T follicular helper cell (primary cell): ENCODE measurements at places on chromosomes 1 and 21.

DNA sequence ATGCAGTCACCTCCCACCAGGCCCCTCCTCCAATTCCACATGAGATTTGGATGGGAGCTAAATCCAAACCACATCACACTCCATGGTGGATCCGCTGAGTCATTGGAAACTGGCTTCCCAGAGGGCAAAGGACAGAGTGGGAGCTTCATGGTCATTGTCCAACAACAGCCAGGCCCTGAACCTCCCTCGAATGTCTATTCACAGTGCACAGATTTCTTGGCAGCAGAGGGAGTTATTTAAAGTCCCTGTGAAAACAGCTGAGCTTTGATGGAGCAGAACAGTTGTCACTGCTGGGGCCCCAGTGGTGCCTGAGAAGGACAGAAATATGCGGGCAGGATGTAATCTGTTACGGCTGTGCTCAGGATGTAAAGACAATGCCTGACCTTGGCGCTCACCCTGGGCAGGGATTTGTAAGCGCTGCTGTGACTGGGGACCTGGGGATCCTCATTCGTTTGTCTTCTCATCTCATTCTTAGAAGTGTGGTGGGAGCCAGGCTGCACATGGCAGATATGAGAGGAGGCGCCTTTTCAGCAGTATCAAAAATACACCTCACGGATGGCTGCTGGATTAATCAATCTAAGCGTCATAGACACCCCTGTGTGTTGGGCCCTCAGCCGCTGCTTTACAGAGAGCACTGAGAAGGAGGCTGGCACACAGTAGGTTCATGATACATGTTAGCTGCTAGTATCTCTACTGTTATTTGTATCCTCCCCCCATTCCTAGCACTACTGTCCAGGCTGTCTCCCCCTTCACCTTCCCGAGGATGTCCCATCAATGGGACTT, 439.4 kb downstream of the PTPRU start:
- no peak for DNase-seq

GRCh38 chr1:160093624-160094290, 4.7 kb downstream of the IGSF8 start:
- DNase-seq: no peak

DNA sequence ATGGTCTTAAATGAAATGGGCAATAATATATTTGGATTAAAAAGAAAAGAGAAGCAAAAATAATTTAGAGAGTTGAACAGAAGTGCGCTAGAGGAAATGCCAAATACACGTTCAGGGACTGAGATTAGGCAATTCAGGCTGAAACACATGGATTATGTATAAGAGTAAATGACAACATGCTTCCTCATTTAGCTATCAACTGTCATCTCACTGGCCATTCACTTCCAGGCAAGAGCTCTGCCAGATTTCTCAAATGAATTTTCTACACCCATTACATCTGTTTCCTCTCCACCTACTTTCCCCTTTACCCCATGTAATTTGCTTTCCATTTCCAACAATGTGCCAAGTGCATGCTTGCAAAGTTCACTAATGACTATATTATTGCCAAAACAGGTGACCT, 582.4 kb downstream of the LTN1 start:
- DNase-seq: no peak

DNA sequence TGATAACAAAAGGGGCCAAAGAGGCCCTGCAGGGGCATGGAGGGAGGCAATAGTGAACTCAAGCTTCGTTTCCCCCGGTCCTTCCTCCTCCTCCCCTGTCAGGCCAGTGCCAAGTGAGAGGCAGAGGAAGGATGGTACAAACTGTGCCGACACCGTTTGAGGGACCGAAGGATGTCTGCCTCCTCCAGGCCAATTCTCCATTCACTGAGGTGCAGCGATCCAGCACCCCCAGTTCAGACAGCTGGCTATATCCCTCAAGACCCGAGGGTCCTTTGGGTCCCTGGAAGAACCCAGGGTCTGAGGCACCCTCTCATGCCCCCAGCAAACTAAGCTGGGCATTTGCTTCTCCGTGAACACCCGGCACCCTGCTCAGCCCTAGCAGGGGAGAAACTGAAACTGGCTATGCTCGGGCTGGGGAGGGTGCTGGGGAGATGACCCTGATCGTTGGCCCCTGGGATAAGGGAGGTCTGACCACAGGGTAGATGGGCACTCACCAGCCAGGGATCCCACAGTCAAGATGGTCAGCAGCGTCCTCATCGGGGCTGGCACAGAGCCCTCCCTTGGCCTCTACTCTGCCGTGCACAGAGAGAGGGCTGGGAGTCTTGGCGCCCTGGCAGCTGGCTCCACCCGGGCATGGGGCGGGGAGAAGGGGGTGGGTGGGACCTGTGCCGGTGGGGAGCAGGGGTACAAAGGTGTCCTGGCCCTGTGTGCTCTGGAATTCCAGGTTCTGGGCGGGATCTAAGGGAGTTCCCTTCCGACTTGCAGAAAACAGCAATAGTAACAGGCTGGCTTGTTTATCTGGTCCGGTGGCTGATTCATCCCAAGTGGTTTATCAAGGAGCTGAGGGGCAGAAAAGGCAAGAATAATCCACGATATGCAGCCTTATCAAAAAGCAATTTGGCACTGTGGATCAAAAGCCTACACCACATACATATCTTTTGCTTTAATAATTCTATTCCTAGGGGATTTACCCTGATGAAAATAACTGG, at the start of gene IL22RA1:
IL22RA1 (minus strand) TSS at position 595 of the 989 bp plus-strand sequence; CDS start at position 537, 58 bp downstream.
- no peak for DNase-seq

GRCh38 chr1:160007577-160008200, 24.1 kb downstream of the PIGM start:
- no peak for DNase-seq

DNA sequence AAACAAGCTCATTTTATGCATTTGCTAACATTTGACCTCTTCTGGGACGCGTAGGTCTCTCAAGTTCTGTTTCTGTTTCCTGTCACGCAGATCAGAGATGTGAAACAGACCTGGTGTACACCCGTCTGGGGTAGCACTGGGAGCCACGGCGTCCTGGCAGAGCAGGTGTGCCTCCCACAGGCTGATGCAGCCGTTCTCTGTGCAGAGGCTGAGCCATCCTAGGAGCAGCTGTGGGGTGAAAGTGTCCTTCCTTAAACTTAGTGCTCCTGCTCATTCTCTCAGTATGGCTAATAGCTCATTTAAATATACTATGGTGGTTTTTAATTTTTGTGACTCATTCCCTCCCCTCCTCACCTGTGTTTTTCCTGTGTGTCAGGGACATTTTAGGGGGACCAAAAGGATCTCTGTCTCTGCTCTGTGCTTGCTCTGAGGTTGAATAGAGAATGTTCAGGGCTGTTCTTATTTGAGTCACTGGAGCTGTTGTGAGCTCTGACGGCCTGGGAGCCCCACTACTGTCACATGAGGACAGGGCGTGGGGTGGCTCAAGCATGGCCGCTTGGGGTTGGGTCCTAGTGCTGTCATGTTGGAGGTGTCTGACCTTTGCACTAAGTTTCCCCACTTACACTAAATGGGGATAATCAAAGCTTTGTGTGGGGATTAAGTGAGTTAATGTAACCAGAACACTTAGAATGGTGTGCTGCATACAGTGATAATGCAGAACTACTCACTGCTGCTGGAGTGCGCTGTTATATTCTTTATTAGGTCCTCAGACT, 43.0 kb downstream of the GALNT2 start:
- DNase-seq: peak; percentile 10

DNA sequence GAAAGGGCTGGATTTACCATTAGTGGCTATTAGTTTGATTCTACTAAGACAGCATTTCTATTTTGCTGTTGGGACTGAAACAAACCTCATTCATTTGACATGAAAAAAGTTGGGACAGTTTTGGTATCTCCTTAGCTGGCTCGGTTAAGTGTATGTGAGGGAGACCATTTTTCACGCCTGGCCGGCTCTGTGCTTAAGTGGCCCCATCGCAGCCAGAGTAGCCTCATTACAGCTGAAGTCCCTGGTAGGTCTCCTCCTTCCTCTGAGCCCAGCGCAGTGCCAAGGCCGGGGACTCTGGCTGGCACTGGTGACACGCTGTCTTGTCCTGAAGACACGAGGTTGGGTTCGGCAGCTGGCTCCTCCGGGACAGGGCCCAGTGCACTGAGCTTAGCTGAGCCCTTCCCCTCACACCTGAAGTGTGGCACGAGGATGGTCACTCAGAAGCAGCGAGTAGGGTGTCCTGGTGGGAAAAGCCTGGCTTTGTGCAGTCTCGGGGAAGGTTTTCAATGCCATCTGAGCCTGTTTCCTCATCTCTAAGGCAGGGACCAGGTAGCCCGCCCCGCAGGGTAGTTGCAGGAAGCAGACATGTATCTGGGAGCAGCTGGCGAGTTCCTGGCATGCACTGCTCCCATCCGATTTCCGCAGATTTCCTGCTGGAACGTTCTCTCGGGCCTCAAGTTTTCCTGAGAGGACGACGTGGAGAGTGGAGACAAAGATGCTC, 196.5 kb downstream of the DYRK1A start:
- no peak for DNase-seq

DNA sequence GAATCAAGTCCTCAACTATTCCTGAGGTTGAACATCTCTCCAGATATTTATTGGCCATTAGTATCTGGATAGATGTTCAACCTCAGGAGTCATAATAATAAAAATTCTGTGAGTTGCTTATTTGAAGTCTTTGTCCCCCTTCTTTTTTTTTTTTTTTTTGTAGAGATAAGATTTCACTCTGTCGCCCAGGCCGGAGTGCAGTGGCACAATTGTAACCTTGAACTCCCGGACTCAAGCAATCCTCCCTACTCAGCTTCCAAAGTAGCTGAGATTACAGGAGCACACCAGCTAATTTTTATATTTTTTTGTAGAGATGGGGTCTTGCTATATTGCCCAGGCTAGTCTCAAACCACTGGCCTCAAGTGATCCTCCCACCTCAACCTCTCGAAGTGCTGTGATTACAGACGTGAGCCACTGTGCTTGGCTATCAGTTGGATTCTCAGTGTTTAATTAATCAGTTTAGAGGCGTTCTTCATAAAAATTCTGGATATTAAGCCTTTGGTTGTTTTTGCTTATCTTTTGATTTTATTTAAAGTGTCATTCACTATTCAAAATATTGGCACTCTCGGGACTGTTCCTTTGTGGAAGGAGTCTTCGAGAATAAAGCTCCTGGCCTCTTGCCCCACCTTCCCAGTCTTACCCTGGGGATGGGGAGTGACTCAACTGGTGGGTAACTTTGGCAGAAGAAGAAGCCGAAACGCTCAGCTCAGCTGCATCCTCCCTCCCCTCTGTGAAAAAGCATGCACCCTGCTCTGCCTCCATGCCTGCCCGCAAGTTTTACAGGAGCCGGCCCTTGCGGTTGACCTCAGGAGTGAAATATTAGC, 11.2 kb upstream of the HYI start:
- DNase-seq: no peak

GRCh38 chr1:116273042-116273783, 99.8 kb upstream of the ATP1A1 start:
- DNase-seq: no peak

GRCh38 chr1:208479435-208479834, 235.3 kb upstream of the PLXNA2 start:
- no peak for DNase-seq

- DNase-seq: no peak
Observed at GRCh38 chr1:147052677-147053076, 114.6 kb downstream of the NBPF12 start.

DNA sequence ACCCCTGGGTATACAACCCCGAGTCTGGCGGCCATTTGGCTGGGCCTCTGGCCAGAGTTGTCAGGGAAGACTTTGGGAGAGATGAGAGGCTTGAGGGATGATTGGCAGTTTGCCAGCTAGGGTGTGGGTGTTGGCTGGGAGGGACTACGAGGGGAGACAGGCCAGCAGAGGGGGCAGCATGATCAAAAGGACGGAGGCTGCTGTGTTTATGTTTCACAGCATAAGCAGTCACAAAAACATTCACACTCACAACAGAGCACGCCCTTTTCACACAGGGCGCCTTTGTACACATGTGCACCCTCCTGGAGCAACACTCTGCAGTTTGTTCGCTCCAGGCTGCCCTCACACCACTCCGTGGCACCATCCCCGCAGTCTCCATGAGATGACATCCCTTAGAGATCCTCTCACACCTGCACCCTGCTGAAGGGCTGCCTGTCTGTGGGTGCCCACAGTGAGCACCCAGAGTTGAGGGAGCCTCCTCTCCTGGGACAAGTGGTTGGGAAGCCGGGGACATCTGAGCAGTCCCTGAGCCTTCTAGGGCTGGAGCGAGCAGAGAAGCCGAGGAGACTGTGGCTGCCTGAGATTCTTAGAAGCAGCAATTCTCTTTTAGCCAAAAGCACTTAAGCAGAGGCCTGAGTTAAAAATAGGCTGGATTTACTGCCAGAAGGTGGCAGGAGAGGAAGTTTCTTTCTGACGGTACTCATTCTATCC, 15.4 kb downstream of the EFNA3 start:
- DNase-seq: no peak

- DNase-seq: no peak
Observed at GRCh38 chr1:82219841-82220240, 419.1 kb downstream of the ADGRL2 start.

GRCh38 chr1:163248064-163248463, 45.3 kb upstream of the RGS5 start:
- DNase-seq: no peak
